NCI-H774 (cell line): ENCODE measurements at places on chromosomes 2 and 18.
A peak's percentile ranks its signal among the peaks of the same experiment; 100 is the strongest.

DNA sequence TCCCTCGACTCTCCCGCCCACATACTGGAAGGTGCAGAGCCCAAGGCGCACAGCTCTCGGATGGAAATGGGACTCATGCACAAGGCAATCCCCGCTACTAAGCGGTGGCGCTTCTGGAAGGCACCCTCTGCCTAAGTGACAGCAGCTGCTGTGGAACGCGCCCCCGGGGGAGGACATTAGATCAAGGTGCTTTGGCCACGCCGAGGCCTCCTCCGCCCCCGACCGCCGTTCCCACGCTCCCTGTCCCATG, 202 bp downstream of the MCEE start:
- DNase-seq, result peak; percentile 65

DNA sequence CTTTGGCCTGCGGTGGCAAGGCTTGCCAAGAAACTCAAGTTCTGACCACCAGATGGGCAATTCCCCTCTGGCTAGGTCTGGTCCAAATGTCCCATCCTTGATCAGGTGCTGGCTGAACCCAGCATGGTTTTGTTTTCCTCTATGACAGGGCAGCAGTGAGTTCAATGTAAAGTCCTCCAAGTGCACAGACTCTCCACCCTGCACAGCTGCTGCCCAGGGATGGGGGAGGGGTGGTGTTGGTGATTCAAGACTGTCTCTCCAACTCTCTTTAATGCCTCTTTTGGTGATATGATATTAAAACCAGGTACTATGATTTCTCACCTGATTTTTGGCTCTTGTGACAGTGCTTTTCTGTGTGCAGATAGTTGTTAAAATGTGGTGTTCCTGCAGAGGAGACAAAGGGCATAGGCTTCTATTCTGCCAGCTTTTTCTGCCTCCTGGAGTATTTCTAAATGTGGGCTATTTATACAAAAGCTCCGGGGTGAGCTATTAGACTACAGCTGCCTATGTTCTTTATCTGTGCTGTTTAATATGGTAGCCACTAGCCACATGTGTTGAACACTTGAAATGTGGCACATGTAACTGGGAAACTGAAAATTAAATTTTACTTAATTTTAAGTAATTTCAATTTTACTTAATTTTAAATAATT, 64.0 kb upstream of the STK39 start:
- DNase-seq, result peak; percentile 71

DNA sequence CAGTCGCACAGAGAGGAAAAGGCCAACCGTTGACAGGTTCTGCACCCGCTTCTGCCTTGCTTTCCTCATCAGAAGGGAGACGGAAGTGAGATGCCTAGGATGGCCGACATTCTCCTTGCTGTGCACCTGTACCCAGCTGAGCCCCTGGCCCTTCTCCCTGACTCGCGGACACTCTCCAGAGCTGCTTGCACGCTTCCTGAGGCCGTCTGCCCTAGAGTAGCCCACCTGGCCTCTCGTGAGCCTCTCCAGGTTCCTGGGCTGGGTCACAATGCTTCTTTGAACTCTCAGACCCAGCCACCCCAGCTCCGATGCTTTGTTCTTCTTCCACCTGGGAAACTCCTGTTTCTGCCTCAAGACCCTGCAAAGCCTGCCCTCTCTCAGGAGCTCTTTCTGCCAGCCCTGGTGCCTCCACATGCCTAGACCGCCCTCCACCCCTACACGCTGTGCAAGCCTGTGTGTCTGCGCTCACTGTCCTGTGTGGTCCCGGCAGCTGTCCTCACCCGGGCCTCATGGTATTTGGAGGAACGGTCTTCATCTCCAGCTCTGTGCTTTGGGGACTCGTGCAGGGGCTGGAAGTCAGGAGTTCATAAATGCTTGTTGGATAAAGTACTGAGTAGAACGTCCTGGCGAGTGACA, 345.4 kb upstream of the SALL3 start:
- DNase-seq, result no peak

- no peak for DNase-seq
Observed at GRCh38 chr2:178271629-178272333, 77.5 kb downstream of the OSBPL6 start.

DNA sequence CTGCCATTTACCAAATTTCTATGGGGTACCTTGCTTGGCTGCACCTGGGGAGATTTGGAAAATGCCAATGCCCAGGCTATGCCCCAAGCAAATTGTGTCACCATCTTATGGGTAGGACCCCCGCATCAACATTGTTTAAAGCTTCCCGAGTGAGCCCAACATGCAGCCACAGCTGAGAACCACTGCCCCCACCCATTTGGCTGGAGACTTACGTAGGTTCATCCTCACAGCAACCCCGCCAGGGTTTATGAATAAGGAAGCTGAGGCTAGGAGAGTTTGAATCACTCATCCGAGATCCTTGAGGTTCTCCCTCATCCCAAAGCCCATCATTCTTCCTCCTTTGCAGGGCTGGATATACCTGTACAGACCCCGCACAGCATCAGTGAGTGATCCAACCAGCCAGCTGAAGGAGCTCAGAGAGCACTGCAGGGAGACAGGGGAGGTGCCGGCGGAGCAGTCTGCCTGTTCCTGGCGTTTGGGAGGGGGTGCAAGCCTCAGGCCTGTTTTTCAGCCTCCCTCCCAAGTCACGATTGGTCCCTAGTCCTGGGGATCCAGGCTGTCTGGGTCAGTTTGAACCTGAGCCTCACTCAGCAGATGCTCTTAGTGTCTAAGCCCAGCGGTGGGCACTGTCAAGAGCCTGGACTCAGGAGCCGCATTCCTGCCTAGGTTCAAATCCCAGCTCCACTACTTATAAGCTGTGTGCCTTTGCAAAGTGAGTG, 164.9 kb downstream of the SMAD7 start:
- no peak for DNase-seq

GRCh38 chr18:48852794-48853193, 98.0 kb downstream of the SMAD7 start:
- no peak for DNase-seq

DNA sequence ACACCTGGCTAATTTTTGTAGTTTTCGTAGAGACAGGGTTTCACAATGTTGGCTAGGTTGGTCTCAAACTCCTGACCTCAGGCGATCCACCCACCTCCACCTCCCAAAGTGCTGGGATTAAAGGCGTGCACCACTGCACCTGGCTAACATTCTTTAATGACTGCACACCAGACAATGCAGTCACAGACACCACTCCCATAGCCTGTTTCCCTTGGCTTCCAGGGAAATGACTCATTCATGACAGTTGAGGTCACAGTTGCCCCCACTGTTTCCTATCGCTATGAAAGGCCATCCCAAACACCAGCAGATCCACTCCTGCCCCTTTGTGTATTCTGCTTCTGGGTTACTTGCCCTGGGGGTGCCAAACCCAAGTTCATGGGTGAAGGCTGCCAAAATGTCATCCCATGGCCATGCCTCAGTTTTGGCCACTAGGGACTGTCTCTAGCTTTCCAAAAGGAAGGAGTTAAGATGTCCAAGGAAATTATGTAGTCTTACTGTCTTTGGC, 8.7 kb downstream of the CHMP1B start:
- no peak for DNase-seq

GRCh38 chr2:37342591-37343220, 1.7 kb upstream of the QPCT start:
- DNase-seq, result no peak

DNA sequence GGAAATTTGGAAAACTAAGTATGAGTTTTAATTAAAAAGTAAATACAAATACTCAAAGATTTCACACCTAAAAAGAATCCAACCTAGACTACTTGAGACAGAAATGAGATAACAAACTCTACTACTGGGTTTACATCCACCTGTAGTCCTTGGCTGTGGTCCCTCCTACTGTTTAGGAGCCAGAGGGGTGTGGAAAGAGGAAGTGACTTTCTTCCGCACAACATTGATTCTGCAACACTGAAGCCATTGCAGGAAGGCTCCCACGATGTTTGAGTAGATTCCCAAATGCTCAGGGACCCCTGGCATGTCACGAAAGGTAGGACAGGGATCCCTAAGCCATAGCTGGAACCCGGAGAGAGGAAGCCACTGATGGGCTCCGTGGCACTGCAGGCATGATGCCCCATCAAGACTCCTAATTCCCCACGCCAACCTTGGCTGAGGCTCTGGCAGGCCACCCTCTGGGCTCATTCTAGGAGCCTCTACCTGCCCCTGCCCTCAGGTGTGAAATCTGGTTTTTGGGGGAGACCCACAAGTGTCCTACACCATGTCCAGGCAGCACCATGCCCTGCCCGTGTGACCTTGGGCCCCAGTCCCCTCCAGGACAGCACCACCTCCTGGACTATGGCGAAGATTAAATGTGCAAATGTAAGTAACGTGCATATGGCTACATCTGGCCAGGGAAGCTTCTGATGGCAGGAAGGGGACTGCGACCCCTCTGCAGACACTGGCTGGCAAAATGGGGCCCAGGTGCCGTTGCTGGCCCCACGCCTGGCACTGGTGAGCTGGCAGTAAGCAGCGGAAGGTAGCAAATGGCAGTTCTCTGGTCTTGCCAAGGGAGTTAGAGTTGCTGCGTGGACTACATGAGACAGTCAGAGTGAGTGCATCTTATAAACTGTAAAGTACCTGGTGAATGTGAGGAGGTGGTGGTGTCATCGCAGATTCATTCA, 38.2 kb upstream of the MAL start:
- no peak for DNase-seq

DNA sequence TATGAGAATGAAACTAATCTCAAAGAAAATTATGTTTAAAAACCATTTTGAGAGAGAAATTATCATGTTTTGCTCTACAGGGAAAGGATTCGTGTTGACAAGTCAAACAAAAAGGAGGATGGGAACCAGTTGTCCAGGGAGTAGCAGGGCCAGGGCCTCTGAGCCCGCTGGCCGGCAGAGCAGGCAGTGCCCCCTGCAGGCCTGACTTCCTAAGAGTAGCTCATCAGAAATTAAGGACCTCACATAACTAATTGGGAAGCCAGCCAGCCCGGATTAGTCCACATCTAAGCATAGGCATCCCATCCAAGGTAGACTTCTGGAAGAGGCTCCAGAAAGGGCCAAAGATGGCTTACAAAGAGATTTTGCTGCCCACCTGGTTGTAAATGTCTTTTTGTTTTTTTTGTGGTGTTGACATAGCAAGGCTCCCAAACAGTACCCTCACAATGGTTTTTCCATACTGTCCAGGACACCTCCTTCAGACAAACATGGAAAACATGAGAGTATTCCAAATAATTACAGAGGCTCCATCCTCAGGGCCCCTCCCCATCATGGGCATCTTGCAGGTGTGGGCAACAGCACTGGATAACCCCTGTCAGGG, 241.2 kb upstream of the TANK start:
- peak; percentile 20 for DNase-seq

- no peak for DNase-seq
Observed at GRCh38 chr18:75100832-75101630, 107.9 kb downstream of the PTGR3 start.

- DNase-seq, result no peak
Observed at GRCh38 chr2:98692090-98693054, 38.6 kb downstream of the MGAT4A start.

DNA sequence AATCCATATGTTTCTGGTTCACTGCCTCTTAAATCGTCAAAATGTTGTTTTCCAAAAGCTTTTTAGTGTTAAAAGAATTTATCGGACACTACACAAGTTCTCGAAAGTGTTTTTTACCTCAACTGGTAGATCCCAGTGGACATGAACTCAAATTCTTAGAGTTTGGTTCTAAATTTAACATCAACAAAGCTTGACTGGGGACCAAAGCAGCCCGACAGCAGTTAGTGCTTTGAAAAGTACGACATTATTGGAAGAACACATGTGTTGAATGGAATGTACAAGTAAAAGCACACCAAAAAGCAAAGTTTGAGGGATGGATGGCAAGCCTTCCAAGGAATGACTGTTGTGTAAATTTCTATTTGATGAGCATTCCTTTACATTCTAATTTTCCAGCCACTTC, 803.9 kb upstream of the POU3F3 start:
- no peak for DNase-seq

GRCh38 chr18:8116341-8117005, 492.8 kb upstream of the RAB12 start:
- DNase-seq, result no peak

DNA sequence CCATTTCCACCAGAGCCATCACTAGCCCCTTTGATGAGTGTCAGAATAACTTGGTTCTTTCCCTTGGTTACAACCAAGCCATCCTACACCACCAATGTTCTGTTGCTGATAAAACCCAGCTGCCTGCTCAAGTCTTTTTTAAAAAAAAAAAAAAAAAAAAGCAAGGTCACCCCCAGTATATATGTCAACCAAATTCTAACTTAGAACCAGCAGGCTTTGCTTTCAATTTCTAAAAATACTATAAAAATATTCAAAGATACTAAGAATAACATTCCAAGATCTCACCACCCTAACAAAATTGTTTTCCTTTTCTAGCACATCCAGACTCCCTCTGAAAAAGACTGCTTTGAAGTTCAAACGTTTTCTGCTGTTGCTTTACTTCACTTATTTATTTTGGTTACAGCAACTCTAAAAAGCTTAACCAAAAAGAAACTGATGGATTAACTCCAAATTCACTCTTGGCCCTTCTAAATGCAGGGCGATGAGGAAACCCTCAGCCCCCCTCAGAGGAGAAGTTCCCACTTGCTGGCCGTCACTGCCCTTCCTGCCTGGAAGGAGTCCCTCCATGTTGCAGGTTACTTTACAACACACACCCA, 10.9 kb downstream of the UXS1 start:
- DNase-seq, result no peak

DNA sequence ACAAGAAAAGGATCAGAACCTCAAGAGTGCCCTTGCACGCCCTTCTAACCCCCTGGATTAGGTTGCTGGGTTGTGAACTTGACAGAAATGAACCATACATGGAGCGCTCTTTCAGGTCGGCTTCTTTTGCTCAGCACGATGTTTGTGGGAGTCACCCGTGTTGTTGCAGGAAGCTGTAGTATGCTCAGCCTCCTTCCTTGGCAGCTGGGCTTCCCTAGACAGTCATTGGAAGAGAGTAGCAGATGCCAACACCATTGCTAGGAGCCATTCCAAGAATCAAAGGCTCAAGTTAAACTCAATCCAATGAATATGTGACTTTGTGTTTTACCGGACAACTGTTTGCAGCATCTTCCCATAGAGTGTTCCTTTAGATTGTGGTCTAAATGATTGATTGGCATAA, 47.0 kb downstream of the RAB12 start:
- DNase-seq, result no peak

DNA sequence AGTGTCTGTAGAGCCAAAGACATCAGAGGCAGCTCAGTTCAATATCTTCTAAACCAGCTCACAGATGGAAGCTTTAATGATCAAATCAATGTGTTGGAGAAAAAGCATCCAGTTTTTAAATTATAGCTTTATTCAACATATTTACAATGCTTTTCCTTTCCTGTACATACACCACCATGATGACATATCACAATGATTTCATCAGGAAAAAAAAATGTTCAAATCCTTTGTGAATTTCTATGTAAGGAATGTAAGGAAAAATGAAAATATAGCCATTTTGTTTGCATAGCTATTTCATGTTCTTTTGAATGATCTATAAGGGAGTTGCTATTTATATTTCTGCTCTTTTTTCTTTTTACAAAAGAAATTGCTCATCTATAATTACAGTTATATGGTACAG, 134.7 kb upstream of the CDH20 start:
- DNase-seq, result no peak

GRCh38 chr2:7510353-7510752, 593.1 kb downstream of the RNF144A start:
- DNase-seq, result no peak

GRCh38 chr2:85961053-85961452, 72.3 kb upstream of the ST3GAL5 start:
- DNase-seq, result no peak
